Activated T-helper 1 cell treated with anti-CD3 and anti-CD28 coated beads, Interleukin-2, amount 50 U/mL, for 16 hours (primary cell): ENCODE measurements at places on chromosomes 16 and 17.

DNA sequence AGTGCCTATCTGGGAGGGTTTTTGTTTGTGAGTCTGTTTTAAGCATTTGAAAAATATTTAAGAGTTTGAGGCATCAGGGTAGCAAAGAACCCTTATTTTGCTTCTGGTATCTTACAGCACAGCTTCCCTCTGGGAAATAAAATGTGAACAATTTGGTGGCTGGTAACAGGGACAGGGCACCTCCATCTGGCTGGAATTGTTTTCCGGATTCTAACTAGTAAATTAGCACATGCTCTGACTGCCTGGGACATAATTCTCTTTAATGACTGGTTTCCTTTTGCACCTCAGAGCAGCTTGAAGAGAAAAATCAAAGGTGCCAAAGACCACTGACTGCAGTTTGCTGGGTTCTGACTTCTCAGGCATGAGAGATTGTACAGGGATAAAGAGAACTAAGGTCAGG, 469.1 kb downstream of the GRIN2A start:
- no peak for DNase-seq

DNA sequence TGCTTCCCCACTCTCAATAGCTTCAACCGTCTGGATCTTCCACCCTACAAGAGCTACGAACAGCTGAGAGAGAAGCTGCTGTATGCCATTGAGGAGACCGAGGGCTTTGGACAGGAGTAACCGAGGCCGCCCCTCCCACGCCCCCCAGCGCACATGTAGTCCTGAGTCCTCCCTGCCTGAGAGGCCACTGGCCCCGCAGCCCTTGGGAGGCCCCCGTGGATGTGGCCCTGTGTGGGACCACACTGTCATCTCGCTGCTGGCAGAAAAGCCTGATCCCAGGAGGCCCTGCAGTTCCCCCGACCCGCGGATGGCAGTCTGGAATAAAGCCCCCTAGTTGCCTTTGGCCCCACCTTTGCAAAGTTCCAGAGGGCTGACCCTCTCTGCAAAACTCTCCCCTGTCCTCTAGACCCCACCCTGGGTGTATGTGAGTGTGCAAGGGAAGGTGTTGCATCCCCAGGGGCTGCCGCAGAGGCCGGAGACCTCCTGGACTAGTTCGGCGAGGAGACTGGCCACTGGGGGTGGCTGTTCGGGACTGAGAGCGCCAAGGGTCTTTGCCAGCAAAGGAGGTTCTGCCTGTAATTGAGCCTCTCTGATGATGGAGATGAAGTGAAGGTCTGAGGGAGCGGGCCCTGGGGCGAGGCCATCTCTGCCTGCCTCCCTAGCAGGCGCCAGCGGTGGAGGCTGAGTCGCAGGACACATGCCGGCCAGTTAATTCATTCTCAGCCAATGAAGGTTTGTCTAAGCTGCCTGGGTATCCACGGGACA, 11.1 kb upstream of the CLEC18A start:
- DNase-seq = no peak

DNA sequence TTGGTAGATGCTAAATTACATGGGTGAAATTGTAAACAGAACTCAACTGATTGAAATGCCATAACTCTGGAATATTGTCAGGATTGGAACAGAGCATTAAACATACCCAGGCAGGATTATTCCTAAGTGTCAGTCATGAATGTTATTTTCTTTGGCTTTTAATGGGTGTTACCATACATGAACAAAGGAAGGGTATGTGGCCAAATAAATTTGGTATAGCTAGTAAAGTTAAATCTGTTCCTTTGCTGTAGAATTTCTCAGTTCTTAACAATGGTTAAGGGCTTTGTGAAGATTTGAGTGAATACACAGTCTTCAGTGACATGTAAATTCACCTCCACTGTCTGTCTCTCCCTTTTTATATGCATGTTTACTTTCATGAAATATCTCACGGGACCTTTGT, 679.5 kb upstream of the CDH8 start:
- DNase-seq = no peak

DNA sequence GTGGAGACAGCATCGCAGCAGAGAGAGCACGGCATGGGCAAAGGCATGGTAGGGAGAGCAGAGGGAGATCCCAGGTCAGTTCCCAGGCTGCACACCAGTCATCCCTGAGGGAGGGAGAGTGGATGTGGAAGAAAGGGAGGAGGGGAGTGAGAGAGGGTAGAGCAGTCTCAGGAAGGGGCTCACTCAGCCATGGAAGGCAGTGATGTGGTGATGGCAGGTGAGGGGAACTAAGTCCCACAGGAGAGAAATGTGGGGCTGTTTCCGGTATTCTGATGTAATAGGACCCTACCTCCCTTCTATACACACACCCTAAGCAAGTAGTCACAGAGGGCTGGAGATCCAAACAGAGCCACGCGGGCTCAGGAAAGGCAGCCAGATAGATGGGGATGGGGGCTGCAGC, 500.3 kb upstream of the CDH11 start:
- DNase-seq = no peak

DNA sequence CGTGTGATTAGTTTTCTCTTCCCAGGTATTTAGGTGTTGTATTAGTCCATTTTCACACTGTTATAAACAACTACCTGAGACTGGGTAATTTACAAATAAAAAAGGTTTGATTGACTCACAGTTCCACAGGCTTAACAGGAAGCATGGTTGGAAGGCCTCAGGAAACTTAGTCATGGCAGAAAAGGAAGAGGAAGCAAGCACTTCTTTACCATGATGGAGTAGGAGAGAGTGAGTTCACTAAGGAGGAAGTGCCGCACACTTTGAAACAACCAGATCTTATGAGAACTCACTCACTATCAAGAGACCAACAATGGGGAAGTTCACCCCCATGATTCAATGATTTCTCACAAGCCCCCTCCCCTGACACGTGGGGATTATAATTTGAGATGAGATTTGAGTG, 1343.7 kb upstream of the GOT2 start:
- no peak for DNase-seq

GRCh38 chr17:19728084-19728495, 11.7 kb upstream of the SLC47A2 start:
- no peak for DNase-seq

GRCh38 chr16:79287424-79287917, 313.1 kb downstream of the MAF start:
- no peak for DNase-seq

DNA sequence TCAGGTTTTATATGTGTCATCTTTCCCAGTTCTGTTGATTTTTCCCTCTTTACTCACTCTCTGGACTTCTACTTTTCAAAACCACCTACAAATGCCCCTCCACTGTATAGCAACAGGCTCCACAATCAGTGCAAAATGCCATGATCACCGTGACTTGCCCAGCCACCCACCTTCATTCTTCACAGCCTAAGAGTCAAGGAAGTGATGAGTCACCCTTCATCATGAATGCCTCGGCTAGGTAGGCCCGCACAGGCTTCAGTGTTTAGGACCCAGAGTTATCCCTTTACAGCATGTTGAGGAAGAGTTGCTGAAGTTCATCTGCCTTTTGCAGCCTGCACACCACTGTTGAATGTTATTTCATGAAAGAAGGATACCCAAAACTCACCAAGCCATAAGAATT, 158.6 kb downstream of the PMP22 start:
- DNase-seq = no peak

GRCh38 chr16:79009896-79010295, 590.6 kb downstream of the MAF start:
- DNase-seq = no peak

- no peak for DNase-seq
These were observed 49.4 kb downstream of the XPO6 start for GRCh38 chr16:28162326-28162877.

GRCh38 chr17:35080536-35080935, 17.0 kb upstream of the RFFL start:
- no peak for DNase-seq

GRCh38 chr17:81419886-81420768, 24.9 kb downstream of the BAHCC1 start:
- DNase-seq = no peak

DNA sequence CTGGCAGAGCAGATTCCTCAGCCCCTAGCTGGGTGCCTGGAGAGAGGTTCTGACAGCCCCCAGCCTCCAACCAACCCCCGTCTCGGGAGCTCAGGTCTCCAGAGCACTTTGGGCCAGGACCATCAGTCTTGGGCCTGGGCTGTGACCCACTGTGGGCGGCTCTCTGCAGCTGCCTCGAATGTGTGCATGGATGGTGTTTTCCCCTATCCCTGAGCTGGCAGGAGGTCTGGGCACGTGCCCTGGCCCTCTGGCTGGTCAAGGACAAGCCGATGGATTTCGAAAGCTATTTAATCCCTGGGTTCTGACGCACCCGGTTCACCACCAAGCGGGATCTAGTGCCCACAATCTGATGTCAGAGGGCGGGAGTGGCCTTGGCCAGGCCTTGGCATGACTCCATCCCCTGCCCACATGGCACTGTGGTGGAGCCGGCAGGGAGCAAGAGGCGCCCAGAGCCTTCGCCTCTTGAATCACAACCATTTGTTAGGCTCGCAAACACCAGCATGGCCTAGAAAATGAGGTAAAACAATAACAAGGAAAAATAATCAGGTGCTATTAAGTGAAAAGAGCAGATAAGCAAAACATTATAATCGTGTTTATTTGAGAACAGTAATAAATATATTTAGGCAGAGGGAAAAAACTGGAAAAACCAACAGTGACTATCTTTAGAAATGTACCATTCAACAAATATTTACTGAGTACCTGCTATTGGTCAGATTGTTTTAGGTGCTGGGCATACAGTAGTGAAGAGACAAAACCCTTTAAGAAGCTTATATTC, 69.3 kb upstream of the TOB1 start:
- DNase-seq = no peak

GRCh38 chr17:80892019-80892855, 99.4 kb upstream of the CHMP6 start:
- DNase-seq = peak; percentile 73

DNA sequence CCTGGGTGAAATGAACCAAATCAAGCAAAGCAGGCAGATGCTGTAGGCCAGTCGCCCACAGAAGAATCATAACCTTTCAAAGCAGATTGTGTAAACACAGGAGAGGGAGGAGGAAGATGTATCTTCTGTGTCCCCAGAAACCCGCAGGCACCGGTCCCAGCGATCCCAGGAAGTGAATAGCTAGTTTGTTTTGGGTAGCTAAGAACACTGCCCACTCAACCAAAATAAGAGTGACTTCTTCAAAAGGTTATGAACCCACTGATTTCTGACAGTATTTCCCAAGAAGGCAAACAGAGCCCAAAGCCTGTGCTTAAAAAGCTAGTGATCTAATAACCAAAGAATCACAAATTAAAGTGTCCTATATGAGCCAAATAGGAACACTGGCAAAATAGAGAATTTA, 67.8 kb downstream of the GRIN2A start:
- no peak for DNase-seq

GRCh38 chr17:27809555-27809954, 9.2 kb upstream of the NOS2 start:
- no peak for DNase-seq

DNA sequence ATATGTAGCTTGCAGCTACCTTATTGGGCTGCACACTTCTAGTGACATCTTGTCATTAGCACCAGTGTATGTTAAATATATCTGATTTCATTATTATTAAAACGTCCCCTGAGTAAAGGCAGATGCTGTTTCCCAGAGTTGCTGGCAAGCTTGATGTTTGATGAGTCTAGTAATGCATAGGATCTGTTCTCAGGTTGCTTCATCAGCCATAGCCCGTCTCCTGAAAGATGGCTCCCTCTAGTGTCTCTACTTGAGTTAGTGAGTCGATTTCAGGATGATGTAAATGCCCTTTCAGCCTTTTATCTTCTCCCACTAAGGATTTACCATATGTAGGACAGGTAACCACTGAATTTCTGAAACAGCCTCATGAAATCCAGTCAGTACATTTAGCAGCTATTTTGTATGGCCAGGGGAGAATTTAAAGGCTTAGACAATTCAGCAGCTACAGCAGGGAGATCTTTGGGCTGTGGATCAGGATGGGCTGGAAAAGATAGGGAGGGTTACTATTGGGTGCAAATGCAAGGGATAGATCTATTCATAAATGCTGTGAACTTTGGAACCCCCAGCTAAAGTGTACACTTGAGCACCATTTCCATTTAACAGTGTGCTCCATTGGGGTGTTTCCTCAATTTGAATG, 376.3 kb downstream of the CNTNAP4 start:
- DNase-seq = no peak

DNA sequence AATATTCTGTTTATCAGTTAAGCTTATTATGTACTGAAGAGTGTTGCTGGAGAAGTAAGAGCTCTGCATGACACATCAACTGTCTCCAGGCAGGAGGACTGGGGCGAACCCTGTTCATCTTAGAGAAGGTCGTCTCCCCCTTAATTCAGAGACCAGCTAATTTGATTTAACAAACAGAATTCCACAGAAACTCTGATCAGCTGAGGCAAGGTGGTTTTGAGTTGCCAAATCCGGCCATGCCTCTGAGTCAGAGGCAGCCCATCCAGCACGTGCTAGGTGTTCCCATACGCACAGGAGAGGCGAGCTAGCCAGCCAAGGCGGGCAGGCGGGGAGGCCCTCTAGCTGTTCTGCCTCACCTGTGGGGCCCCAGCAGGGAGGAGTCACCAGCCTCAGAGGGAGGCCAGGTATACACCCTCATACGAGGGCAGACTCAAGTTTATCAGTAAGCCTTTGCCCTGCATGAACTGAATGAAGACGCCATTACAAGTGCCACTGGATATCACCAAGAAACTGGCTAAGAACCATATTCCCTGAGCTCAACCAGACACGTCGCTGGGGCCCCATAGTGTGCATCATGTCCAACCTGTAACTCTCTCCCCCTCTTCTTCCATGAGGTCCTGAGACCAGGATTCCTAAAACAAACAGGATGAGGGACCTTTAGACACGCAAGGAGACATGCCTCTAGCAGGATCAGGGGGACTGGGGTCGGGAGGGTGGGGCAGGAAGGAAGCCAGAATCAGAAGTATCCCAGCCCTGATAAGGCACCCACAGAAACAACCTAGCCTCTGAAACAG, 25.7 kb downstream of the STAT5A start:
- no peak for DNase-seq

- no peak for DNase-seq
These were observed 108.9 kb downstream of the MAP2K6 start for GRCh38 chr17:69523244-69523861.

GRCh38 chr17:62818526-62818925, 10.4 kb upstream of the MARCHF10 start:
- DNase-seq = no peak

- DNase-seq = no peak
These were observed 2.7 kb downstream of the SOCS3 start for GRCh38 chr17:78357177-78357586.

- no peak for DNase-seq
These were observed 73.1 kb downstream of the SREBF1 start for GRCh38 chr17:17763734-17764133.
